Kidney capillary endothelial cell (primary cell): ENCODE measurements at places on chromosomes 3 and 15.

DNA sequence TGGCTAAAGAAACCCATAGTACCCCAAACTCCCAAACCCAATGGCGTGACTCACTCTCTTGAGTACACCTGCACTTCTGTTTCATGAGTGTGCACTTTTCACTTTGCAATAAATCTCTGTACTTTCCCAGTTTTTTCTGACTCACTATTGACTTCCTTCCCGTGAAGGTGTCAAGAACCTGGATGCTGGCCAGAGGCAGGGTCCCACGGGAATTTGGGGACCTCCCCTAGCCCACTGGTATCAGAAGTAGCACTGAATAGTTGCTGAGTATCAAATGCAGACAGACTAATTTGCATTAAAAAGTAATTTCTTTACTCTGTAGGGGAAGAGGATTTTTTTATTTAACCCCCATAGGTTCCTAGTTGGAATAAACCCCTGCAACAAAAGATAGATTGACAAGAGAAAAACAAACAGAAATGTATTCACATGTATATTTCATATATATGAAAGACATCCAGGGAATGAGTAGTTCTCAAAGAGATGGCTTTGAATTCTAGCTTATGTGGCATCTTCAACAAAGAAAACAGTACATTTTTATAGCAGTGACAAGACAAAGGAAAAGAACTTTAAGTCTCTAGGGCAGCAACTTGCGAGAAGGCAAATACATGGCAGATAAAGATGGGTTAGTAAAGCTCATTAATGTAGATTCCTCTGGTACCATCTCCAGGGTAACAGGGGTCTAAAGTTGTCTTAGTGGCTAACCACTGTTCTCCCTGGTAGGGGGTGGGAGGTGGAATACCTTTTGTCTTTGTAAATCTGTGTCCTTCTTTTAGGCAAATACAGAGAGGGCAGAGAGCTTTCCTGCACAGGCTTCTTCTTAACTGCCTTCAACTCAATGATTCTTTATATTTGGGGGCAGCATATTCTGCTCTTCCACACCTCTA is 385.5 kb upstream of the PDZRN3 start:
- DNase-seq = no peak

DNA sequence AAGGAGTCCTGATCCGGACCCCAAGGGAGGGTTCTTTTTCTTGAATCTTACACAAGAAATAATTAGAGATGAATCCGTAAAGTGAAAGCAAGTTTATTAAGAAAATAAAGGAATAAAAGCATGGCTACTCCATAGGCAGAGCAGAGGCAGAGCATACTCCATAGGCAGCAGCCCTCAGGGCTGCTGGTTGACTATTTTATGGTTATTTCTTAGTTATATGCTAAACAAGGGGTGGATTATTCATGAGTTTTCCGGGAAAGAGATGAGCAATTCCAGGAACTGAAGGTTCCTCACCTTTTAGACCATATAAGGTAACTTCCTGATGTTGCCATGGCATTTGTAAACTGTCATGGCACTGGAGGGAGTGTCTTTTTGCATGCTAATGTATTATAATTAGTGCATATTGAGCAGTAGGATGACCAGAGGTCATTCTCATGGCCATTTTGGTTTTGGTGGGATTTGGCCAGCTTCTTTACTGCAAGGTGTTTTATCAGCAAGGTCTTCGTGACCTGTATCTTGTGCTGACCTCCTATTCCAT is 42.2 kb downstream of the C3orf38 start:
- no peak for DNase-seq

GRCh38 chr3:178353006-178353694 is 183.1 kb upstream of the KCNMB2 start:
- no peak for DNase-seq

- no peak for DNase-seq
These were observed 9.2 kb downstream of the PLEKHO2 start for GRCh38 chr15:64850778-64851502.

GRCh38 chr3:59515966-59516365 is 466.1 kb upstream of the CFAP20DC start:
- no peak for DNase-seq

- no peak for DNase-seq
These were observed 352.4 kb downstream of the ROBO1 start for GRCh38 chr3:79415356-79415755.

- DNase-seq = no peak
These were observed 54.6 kb downstream of the STAC start for GRCh38 chr3:36434687-36435426.

DNA sequence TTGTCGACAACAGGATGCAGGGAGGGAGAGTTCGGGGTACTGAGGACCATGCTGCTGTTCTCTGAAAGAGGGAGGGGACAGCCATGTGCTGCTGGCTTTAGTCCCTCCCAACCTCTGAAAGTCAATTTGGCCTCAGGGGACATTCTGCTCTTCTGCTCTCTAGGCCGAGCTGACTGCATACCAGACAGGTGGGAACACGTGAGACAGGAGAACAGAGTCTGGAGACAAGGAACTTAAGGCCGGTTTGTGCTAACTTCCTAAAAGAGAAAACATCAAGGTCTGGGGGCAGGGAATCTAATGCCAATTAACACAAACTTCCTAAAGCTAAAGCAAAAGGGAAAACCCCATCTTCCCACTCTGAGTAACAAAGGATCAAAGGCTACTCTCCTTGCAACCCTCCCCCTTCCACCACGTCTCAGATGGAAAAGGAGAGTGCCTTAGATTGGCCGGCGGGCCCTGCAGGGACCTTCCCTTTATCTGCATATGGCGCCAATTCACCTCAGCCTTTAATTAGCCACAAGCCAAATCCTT is 41.0 kb downstream of the SLCO2A1 start:
- DNase-seq = no peak

- no peak for DNase-seq
These were observed 89.6 kb upstream of the SEC13 start for GRCh38 chr3:10410383-10411002.

GRCh38 chr3:67655364-67656121 is 1.1 kb upstream of the SUCLG2 start:
- DNase-seq = no peak

DNA sequence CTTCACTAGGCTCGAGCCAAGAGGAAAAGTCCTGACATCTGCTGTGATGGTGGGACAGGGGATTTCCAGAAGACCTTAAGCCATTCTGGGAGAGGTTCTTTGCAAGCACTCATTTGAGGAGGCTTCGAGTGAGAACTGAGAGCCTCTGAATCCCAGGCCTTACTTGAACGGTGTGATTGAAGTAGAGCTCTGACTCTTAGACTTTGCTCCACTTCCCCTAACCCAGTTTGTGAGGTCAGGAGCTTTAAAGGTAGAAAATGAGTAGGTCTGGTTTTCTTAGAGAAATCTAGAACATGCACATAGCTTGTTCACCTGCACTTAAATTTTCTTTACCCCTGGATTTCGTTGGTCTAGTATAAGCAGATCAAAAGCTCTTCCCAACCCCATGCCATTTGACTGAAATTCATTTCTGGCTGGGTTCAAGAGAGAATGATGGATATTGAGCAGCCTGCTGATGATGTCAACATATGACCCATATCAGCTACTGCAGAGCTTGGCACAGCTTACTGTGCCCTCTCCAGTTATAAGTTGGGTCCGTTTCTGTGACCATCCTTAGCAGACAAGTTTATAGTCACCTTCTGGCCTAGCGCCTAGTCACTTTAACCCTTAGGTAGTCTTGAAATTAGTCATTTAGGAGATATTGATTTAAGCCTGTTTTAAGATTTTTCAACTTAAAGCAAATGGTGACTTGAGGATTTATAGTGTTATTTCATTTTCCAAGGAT is 229.2 kb upstream of the CHRM5 start:
- DNase-seq = no peak

- peak; percentile 26 for DNase-seq
These were observed 25.7 kb downstream of the ATOSA start for GRCh38 chr15:52653431-52653964.

DNA sequence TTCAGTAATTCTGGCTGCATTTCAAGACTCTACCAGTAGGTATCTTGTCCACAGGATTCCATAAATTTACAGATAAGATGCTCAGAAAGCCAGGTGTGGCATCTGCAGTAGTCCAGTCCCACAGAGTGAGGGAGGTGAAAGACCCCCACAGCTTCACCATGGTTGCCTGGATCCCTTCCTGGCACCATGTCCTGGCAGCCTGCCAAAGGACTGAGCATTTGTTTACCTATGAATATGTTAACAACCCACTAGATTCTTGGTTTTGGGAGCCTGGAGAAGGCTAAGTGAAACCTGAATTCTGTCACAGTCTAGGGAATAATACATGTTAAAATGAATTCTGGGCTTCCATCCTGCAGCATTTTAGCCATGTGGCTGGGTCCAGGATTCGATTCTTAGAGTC is 14.9 kb downstream of the CHST2 start:
- DNase-seq = no peak

DNA sequence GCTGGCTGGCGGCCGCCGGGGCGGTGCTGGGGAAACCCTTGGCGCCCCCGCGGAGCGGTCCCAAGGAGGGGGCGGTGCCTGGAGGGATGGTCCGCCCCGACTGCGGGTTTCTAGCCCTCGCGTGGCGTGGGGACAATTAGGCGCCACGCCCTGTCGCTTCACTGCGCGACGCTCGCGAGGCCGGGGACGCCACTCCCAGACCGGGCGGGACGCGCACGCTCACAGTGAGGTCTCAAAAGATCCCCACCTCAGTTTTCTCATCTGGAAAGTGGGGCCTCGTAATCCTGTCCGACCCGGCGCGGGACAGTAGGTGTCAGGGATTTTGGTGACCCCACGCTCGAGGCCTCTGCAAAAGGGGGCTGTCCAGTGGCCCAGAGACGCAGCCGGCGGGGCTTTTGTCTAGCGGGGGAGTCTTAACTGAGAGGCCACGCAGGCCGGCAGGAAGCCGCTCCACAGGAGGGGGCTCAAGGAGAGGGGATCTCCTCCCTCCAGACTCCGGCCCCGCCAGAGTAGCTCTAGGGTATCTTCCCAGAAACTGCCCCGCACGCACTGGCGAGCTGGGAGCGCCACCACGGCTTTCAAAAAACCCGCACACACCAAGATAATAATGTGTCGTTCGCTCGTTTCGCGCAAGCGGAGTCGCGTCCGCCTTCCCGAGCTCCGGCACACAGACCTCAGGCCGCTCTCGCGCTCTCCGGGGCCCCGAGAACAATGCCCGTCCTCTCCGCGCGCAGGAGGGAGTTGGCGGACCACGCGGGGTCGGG is 710 bp upstream of the CLK3 start:
- peak; percentile 67 for DNase-seq

- no peak for DNase-seq
These were observed 14.1 kb downstream of the ACKR2 start for GRCh38 chr3:42823351-42823750.

DNA sequence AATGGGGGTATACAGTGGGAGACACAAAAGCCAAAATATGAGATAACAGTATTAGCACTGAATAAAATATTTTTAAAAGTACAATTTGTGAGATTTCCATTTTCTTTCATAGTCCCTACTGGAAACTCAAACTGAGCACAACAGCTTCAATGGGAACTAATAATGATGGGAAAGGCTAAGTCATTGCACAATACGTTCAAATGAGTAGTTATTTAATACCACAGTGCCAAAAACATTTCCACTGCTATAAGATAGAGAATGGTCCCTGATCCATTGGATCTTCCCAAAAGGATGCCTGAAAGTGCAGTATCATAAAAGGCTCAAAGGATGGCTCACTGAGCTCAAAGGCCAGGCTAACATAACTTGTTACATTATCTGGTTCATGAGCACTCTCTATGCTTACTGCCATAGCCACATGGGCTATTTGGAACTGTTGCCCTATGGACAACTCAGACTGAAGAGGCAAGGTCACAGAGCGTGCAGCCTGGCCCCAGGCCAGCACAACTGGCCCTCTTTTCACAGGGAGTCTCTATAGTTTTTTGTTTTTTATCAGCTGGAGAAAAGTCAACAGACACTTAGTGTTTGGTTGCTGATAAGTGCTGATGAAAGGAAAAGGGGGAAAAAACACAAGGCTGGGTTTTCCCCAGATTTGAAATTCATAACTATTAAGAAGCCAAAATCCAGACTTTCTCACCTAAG is 54.1 kb upstream of the PPIB start:
- DNase-seq = no peak

GRCh38 chr3:40054568-40055222 is 245.3 kb downstream of the MYRIP start:
- DNase-seq = no peak

GRCh38 chr3:111604119-111604518 is 9.0 kb upstream of the ZBED2 start:
- DNase-seq = no peak

GRCh38 chr3:10492364-10493201 is 12.8 kb downstream of the ATP2B2 start:
- no peak for DNase-seq

- DNase-seq = no peak
These were observed 46.0 kb downstream of the NSMCE3 start for GRCh38 chr15:29223640-29224039.

DNA sequence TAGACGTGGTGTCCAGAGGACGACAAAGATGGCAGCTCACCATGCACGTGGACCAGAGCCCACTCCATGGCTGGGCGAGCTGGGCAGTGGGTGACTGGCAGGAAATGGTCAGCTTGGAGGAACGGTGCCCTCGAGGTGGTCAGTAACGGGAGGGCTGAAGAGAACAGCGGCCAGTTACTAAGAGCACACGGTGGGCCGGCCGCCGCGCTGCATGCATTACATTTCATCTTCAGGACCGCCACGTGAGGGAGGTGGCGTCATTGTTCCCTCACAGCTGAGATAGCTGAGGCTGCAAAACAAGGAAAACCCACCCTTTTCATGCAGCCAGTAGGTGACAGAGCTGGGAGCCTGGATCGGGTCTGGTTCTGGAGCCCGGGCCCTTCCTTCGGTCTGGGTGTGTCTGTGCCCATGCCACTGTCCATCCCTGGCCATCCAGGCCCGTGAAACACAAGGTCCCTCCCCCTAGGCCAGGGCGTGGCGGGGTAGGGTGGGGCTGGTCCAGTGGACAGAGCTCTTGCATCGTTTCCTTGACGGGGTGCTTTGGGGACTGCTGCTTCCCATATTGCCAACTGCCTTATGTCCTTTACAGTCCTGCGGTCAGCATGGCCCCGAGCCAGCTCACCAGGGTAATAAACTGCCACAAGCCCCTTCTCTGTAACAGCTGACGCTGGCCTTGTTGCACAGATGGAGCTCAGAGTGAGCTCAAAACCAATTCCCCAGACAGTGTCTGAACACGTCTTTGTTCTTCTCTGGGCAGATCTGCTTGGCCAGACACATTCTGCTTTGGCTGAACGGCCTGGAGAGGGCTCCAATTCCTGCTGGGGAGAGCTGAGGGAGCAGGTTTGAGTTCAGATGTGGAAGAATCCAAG is 51.8 kb downstream of the RGMA start:
- no peak for DNase-seq

- DNase-seq = no peak
These were observed 72.2 kb downstream of the ATP8B4 start for GRCh38 chr15:50046867-50047266.

DNA sequence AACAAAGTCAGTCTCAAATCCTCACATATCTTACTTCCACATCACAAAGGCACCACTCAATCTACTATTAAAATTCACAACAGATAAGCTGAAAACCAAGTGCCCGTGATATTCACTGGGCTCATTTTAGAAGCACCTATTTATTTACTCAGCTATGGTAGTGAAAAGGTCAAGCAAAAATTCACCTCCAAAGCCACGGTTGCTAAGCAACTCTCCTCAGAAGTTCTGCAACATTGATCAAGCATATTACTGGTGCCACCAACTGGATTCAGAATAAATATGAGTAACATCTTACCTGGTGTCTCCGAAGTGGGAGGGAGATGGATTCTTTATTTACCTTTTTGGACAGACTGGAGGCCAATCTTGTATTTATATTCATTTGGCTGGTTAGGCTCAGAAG is 714.8 kb downstream of the FHIT start:
- no peak for DNase-seq
